ENCODE measurements at places on chromosomes 1 and 21.

DNA sequence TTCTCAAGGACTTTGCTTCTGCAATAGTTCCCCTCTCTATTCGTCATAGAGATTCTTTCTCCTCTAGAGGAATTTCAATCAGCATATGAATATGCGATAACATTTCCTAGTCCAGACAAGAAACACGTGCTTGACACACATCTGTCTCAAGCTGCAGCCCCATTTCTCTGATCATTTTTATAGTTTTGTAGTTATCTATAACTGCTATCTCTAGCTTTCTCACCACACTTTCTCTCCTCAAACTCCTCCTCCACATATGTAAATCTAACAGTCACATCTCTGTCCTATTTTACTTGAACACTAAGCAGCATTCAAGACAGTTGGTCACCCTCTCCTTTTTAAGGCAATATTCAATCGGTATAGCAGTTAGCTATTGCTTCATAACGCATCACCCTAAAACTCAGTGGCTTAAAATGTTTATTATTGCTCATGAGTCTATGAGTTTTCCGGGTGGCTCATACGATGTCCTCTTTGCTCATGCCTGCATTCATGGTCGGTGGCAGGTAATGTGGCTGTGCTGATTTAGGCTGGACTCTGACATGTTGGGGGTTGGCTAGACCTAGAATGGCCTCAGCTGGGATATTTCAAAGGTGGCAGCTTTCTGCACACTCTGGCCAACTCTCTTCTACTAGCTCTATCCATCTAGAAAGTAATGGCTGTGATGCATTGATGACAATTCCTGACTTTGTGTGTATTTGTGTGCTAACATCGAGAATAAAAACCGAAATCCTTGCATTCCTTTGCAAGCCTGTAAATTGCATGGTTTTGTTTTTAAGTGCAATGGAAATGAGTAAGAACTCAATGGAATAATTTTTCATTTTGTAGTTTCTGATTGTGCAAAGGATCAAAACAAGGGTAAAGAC lies 20.6 kb downstream of the ATP6V1G3 start:
- DNase-seq: no peak

GRCh38 chr1:234731569-234732085 lies 121.6 kb upstream of the IRF2BP2 start:
- DNase-seq: no peak

GRCh38 chr21:45573452-45574035 lies 31.3 kb upstream of the SLC19A1 start:
- no peak for DNase-seq

GRCh38 chr1:180267761-180268555 lies 37.9 kb downstream of the LHX4 start:
- DNase-seq: no peak

GRCh38 chr1:29653886-29654450 lies 417.6 kb downstream of the PTPRU start:
- DNase-seq: no peak

All from activated CD8-positive, alpha-beta memory T cell treated with anti-CD3 and anti-CD28 coated beads for 1 hour (primary cell).